ENCODE measurements at places on chromosomes 4 and X. TPM values are rescaled to one million over a fixed set of nuclear protein-coding genes. Genes with fewer than 3 reads are reported as not detected.

TMPRSS11F gene
- total RNA-seq, result not detected

DNA sequence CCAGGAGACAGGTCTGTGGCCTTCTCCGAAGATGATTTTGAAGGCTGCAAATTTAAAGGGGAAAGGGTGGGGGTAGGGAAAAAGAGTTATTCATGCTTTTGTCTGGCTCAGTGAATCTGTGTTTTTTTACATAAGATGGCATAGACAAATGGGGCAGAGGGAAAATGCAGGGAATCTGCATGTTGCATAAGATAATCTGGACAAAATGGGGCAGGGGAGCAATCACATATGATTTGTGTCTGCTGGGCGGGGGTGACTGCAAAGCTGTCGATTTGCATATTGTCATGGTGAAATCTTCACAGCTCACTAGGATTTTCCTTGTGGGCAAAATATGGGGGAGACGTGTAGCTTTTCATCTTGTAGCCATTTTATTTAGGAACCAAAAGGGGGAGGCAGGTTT is 29.4 kb upstream of the GYG2 start:
- DNase-seq, result no peak
- no peaks in the 10 kb centered on the region for H3K36me3 ChIP-seq
- no peak overlapping the region for H3K4me3 ChIP-seq
- no peak overlapping the region for H3K27ac ChIP-seq

GRCh38 chrX:47651043-47651905 is 911 bp upstream of the ELK1 start:
- H3K36me3 ChIP-seq, result peaks cover 20% of the 10 kb centered on the region
- peak overlapping the region; percentile 69 for H3K4me3 ChIP-seq
- H3K27me3 ChIP-seq, result no peaks in the 10 kb centered on the region
- no peak for DNase-seq

DNA sequence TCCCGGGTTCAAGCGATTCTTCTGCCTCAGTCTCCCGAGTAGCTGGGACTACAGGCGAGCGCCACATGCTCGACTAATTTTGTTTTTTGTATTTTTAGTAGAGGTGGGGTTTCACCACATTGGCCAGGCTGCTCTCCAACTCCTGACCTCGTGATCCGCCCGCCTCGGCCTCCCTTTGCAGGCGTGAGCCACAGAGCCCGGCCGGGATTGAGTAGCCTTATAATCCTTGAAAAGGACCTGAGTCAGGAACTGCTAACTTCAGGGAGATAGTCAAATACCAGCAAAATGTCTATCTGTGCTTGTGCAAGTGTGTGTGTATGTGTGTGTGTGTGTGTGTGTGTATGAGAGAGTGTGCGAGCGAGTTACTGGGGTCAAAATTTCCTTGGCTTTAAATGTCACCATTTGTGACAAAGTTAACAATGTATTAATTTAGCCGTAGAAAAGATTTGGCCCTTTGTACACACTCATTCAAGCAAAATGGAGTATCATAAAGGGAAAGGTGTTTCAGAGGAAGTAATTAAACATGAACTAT is 1.8 kb upstream of the KDM6A start:
- no peak overlapping the region for H3K4me3 ChIP-seq
- no peaks in the 10 kb centered on the region for H3K4me1 ChIP-seq
- no peak overlapping the region for H3K27ac ChIP-seq
- H3K36me3 ChIP-seq, result no peaks in the 10 kb centered on the region
- peak; percentile 34 for DNase-seq
- no peaks in the 10 kb centered on the region for H3K27me3 ChIP-seq

- H3K27ac ChIP-seq, result peak overlapping the region; percentile 28
- no peaks in the 10 kb centered on the region for H3K27me3 ChIP-seq
- H3K36me3 ChIP-seq, result no peaks in the 10 kb centered on the region
- H3K4me1 ChIP-seq, result peaks cover 10% of the 10 kb centered on the region
- no peak overlapping the region for H3K4me3 ChIP-seq
- no peak for DNase-seq
Measured at GRCh38 chr4:80054375-80054774, 18.7 kb downstream of the ANTXR2 start.

- DNase-seq, result no peak
- H3K4me1 ChIP-seq, result peaks cover 63% of the 10 kb centered on the region
- H3K27ac ChIP-seq, result peak overlapping the region; percentile 98
- H3K36me3 ChIP-seq, result peaks cover 28% of the 10 kb centered on the region
Measured at GRCh38 chr4:75513526-75514130, 575 bp downstream of the RCHY1 start.

SYTL5 gene
- 0.30 TPM for total RNA-seq

DNA sequence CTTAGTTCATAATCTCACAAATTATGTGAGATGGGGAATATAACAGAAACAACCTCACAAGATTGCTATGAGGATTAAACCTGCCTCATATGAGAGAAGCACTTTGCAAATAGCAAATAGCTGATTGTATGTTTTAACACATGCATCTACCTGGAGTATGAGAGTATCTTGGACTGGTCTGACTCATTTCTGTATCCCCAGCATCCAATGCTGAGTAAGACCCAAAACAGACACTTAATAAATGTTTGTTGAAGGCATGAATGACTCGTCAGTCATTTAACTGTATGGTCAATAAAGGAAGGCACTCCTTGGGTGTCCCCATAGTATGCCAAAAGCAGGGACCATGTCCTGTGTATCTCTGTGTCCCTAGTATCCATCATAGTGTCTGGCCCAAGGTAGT is 350.9 kb upstream of the F9 start:
- H3K36me3 ChIP-seq, result no peaks in the 10 kb centered on the region
- H3K4me3 ChIP-seq, result no peak overlapping the region
- no peaks in the 10 kb centered on the region for H3K27me3 ChIP-seq
- DNase-seq, result no peak
- no peak overlapping the region for H3K27ac ChIP-seq

DGKK gene
- not detected for total RNA-seq

DNA sequence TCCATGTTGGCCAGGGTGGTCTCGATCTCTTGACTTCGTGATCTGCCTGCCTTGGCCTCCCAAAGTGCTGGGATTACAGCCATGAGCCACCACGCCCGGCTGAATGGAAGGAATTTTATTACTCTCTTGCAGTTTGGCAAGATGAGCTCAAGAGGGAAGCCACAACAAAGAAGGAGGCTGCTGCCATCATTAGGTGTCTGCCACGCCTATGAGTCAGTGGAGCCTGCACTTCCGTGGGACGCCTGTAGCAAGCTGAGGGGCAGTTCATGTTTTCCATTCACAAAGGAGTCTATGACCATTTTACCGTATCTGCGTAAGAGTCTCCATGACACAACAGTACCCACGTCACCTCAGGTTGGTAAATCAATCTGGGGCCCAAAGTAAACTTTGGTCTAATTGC is 51.2 kb upstream of the CHRNA9 start:
- H3K4me1 ChIP-seq, result no peaks in the 10 kb centered on the region
- H3K27ac ChIP-seq, result no peak overlapping the region
- H3K36me3 ChIP-seq, result no peaks in the 10 kb centered on the region
- H3K4me3 ChIP-seq, result no peak overlapping the region
- no peak for DNase-seq

SSX4B gene
- total RNA-seq, result not detected

DNA sequence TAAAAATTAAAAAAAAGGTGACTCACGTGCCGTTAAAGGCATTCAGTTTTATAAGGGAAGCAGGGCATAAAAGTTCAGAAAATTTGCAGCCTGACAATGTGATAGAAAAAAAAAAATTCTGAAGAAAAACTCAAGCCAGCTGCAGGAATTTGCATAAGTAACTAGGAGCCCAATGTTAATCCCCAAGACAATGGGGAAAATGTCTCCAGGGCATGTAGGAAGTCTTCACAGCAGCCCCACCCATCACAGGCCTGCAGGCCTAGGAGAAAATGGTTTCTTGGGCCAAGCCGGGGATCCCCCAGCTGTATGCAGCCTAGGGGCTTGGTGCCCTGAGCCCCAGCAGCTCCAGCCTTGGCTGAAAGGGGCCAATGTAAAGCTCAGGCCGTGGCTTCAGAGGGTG is 31.2 kb downstream of the CHM start:
- no peak overlapping the region for H3K27ac ChIP-seq
- H3K36me3 ChIP-seq, result no peaks in the 10 kb centered on the region
- H3K27me3 ChIP-seq, result no peaks in the 10 kb centered on the region
- no peak overlapping the region for H3K4me3 ChIP-seq
- no peak for DNase-seq

DNA sequence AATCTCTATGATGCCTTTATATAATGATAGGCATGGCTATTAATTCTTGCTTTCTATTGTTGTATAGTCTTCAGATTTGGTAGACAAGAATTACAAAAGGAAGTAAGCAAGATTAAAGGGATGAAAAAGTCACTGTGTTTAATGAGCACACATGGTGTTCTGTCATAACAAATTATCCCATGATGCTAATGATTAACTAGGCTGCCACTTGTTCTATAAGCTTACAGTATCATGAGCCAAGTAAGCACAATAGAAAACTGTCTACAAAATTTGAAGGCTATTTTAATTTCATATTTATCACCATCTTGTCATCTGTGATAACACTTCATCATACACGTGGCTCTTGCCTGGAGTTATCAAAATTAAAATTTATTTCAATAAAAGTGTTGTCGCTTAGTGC is 466.7 kb downstream of the GASK1B start:
- no peak overlapping the region for H3K27ac ChIP-seq
- peaks cover 6% of the 10 kb centered on the region for H3K4me1 ChIP-seq
- DNase-seq, result no peak
- H3K4me3 ChIP-seq, result no peak overlapping the region

GRCh38 chr4:117700111-117700892 is 334.0 kb upstream of the NDST3 start:
- no peaks in the 10 kb centered on the region for H3K27me3 ChIP-seq
- H3K4me3 ChIP-seq, result no peak overlapping the region
- no peaks in the 10 kb centered on the region for H3K4me1 ChIP-seq

GRCh38 chr4:162659716-162660115 is 495.9 kb upstream of the FSTL5 start:
- no peaks in the 10 kb centered on the region for H3K36me3 ChIP-seq
- no peaks in the 10 kb centered on the region for H3K27me3 ChIP-seq

GRCh38 chr4:40458109-40458508 is 123.0 kb downstream of the CHRNA9 start:
- H3K4me1 ChIP-seq, result no peaks in the 10 kb centered on the region
- H3K4me3 ChIP-seq, result no peak overlapping the region
- no peak overlapping the region for H3K27ac ChIP-seq
- no peaks in the 10 kb centered on the region for H3K27me3 ChIP-seq

DNA sequence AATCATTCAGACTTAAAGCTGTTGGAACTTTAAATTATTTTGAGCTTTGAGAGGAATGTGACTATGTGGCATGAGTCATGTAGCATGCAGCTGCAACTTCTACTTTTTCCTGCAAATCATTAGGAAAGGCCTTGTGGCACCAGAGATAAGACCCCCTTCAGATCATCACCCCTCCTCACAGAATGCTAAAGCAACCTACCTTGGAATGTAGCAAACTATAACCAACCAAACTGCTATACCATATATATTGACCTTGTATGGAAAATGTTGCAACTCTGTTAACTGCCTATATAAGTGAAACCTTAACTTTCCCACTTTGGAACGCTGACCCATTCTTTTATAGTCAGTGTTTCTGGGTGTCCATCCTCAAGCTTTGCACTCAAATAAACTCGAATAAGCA is 32.0 kb downstream of the ATXN3L start:
- DNase-seq, result no peak
- no peaks in the 10 kb centered on the region for H3K36me3 ChIP-seq
- H3K27ac ChIP-seq, result no peak overlapping the region
- no peaks in the 10 kb centered on the region for H3K27me3 ChIP-seq
- no peak overlapping the region for H3K4me3 ChIP-seq

Data from heart left ventricle (tissue), 16 donors.